ENCODE measurements at places on chromosomes 2 and 18.
A peak's percentile ranks its signal among the peaks of the same experiment; 100 is the strongest.

GRCh38 chr2:33130544-33130943 lies 183.8 kb downstream of the LTBP1 start:
- DNase-seq: no peak

- DNase-seq: no peak
Observed at GRCh38 chr2:34529965-34530364, 930.9 kb upstream of the FAM98A start.

- no peak for DNase-seq
Observed at GRCh38 chr2:150282771-150283371, 204.6 kb downstream of the RND3 start.

- no peak for DNase-seq
Observed at GRCh38 chr2:217905395-217905794, 97.4 kb downstream of the TNS1 start.

GRCh38 chr2:168465594-168465993 lies 9.5 kb downstream of the CERS6 start:
- peak; percentile 20 for DNase-seq

DNA sequence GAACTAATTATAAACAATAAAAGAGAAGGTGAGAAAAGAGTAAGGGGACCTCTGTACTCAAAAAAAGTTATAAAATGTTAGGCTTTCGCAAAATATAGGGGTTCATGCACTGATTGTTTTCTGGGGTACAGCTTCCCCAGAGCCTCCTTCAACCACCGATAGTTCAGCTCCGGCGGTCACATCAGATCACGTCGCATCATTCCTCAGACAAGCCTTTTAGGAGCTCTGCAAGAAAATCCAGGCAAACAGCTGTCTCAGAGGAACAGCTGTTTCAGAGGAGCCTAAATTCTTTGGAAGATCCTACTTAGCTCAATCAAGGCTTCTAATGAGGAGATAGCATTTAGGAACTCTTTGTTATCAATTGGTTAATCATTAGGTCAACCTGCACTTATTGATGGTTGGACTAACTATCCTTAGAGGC lies 78.7 kb downstream of the MYCN start:
- DNase-seq: no peak

DNA sequence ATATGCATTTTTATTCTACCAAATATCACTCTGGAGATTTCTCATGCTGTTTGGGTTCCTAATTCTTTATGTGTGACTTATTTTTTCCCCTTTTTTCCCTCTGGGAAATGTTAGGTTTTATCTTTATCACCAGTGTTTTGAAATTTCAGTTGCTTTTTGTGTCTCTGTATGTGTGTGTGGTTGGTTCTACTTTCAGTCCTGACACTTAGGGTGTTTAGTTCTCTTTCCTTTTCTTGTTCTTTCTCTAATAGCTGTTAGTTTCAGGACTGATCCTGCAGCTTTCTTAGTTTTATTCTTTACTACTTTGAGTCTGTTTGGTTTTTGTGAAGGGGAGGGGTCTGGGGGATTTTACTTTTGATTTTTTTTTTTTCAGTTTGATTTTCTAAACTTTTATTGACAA lies 23.1 kb downstream of the PPM1B start:
- no peak for DNase-seq

DNA sequence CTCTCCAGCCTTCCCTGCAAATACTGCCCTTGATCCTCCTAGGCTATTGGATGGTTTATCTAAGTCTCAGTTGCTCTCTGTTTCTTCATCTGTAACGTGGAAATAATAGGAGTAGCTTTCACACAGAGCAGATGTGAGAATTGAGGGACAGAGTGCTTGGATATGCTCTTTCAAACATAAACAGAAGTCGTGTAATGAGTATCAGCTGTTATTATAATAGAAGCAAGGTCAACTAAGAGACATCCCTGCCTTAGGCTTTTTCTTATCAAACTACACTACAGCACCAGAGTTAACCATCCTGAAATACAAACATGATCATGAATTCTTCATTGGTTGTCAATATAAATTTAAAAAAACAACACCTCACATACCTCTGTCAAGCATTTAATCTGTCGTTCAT lies 138.2 kb downstream of the DOK6 start:
- DNase-seq: no peak

- DNase-seq: no peak
Observed at GRCh38 chr18:60893355-60894097, 439.7 kb upstream of the CDH20 start.

Measured in activated naive CD8-positive, alpha-beta T cell treated with anti-CD3 and anti-CD28 coated beads for 36 hours (primary cell).